ENCODE measurements at places on chromosomes 3 and 15.

DNA sequence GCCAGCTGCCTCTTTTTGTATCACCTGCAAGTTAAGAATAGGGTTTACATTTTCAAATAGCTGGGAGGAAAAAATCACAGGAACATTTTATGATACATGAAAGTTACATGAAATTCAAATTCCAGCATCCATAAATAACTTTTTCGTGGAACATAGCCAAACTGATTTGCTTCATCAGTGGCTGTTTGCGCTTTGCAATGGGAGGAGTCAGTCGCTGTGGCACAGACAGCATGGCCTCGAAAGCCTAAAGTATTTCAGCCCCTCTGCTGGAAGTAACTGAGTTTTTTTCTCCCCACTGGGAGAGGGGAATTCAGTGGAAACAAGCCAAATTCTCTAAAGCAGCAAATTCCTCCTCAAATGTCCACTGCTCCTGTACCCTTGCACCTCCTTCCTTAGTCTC, 271.9 kb downstream of the SUCLG2 start:
- DNase-seq, result no peak

GRCh38 chr3:3998140-3998922, 199.1 kb downstream of the LRRN1 start:
- DNase-seq, result peak; percentile 9

- DNase-seq, result no peak
These were observed 151.9 kb upstream of the UBE2E1 start for GRCh38 chr3:23653647-23654525.

DNA sequence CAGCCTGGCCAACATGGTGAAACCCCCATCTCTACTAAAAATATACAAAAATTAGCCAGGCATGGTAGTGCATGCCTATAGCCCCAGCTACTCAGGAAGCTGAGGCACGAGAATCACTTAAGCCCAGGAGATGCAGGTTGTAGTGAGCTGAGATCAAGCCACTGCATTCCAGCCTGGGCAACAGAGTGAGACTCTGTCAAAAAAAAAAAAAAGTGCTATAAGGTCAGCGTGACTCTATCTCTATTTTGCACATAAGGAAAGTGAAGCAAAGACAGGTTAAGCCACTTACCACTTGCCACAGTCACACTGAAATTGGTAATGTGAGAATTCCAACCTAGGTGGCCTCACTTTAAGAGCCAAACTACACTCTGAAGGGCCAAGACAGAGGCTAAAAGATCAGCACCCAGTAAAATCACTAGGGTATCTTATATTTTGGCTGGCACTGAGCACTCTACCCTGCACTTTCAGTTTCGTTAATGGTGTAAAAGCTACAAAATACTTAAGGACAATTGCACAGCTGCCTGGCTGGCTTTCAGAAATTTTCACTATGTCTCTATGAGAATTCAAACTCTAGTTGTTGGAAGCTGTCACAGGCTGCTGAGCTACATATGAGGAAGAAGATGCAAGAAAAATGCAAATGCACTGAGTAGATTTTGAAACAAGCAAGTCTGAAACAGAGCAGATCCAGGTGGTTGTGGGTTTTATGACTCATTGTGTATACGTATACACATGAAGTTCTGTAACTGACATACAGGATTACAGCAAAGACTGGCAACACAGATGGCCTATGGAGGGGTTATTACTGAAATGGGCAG, 32.7 kb downstream of the TRANK1 start:
- peak; percentile 30 for DNase-seq

- no peak for DNase-seq
These were observed 120.1 kb downstream of the GALK2 start for GRCh38 chr15:49290191-49290590.
